ENCODE measurements at places on chromosomes 6 and 20.

GRCh38 chr20:22719167-22719591, 134.8 kb upstream of the FOXA2 start:
- no peak for DNase-seq

DNA sequence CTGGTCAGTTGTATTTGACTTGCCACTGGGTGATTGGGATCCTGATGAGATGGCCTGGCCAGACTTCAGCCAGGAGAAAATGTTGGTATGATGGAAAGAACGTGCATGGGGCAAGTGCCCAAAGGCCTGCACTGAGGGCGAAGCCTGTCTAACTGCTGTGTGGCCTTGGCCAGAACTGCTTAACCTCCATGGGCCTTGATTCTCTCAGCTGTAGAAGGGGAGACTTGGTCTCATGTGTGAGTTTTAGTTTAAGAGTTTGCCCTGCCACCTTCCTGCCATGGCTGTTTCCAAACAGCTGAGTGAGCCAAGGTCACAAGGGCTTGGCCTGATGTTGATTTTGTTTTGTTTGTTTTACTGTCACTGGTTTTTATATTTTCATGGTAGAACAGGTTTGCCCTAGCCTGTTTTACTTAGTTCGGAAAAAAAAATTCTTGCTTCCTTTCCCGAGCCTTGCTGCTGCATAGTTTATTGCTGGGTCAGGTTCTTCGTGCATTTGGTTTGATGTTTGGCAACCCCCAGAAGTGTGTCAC, 35.3 kb downstream of the DSTN start:
- no peak for DNase-seq

DNA sequence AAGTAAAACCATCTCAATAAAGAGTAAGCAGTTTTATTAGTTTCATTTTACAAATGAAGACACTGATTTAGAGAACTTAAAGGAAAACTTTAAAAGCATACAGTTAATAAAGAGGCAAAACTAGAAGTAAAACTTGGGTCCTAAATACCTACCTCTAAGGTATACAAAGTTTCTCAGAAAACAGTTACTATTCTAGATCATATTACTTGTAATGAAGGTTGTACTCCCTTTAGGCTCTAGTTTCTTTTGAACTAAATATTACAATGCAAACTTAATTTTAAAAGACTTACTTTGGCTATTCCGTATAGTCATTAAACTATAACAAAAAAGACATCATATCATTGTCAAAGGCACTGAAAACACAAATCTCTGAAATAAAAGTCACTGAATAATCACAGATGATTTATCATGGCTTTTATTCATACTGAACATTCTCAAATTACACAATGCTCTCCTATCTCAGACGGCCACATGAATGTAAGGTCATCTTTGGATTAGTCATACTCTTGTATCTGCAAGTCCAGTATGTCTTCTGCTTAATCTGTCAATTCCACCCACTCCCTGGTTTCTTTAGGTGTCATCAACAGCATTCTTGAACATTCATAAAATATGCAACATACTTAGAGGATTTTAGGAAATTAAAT, 361.6 kb upstream of the RUNX2 start:
- DNase-seq = no peak

DNA sequence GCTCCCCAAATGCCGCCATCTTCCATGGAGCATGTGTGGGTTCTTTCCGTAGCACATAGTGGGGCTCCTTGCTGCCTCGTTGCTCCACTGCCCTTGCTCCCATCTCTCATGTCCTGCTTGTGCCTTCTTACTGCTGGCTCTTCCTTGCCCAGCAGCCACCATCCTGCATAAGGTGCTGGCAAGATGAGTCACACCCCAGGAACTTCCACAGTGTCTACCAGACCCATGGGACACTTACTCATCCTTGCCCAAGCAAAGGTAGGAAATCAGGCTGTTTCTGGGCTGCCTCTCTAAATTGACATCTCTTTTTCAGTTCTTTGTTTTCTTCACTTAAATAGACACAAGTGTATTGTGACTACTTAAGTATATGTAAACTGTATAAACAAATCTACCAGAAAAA, 39.4 kb upstream of the RGS17 start:
- DNase-seq = no peak

DNA sequence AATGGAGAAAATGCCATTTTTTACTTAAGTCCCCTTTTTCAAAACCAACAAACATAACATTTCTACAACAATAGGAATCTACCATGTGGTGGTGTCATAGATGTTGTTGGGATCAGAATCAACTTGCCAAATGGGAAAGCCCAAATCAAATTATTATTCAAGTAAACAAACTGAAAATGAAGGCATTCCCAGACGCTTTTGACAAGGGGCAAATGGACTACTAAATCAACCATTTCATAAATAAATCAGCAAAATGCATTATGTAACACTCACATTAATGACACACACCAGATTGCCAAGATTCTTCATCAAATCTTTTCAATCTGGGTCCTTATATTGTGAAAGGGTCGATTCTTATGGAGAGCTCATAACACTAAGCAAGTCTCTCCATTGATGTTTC, 375.6 kb downstream of the KIF16B start:
- no peak for DNase-seq

DNA sequence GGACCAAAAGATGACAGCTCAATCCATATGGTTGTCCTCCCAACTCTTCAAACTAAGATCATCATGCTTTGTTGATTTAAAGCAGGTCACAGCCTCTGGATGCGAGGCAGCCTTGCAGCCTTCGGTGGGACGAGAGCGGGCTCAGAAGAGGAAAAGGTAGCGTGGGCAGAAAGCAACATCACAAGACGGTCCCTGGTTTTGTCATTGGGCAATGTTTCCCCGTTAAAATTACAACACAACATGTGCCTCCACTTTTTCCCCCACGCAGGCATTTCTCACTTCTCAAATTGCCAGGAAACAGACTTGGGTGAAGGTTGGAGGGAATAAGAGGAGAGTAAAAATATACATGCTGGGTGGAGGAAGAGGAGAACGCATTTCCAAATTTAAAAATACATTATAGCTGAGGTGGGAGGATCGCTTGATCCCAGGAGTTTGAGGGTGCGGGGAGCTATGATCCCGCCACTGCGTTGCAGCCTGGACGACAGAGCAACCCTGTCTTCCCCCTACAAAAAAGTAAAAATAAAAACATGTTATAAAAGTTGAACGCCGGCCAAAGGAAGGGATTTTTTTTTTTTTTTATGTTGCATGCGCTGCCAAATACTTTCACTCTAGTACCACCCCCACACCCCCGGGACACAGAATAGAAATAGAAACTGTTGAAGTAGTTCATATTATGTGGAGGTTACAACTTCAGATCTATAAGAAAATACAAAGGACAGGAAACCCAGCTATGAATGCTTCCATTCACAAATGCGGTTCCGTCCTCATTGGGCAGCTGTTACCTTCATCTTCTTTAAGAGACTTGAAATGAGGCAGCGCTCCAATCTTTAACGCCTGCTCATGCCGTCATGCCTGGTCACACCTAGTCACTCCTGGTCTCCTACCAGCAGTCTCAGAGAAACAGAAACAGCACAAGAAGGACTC, 13.9 kb upstream of the NAA20 start:
- peak; percentile 10 for DNase-seq

DNA sequence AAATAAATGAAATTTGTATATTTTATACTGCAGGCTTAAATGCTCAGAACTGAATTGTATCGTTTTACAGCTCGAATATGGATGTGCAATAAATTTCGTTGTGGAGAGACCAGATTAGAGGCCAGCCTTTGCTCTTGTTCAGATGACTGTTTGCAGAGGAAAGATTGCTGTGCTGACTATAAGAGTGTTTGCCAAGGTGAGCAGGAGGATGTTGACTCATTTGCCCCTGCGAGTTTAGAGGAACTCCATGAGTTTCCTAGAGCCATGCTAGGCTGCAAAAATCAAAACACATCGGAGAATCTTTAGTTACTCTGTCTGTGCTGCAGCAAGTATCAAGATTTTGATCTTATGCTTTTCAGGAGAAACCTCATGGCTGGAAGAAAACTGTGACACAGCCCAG, 15.4 kb downstream of the ENPP3 start:
- no peak for DNase-seq

- DNase-seq = no peak
Observed at GRCh38 chr6:9020001-9020400, 584.7 kb upstream of the SLC35B3 start.

GRCh38 chr6:5294392-5295211, 33.3 kb downstream of the FARS2 start:
- no peak for DNase-seq

- no peak for DNase-seq
Observed at GRCh38 chr6:73054958-73055357, 170.3 kb downstream of the KHDC1L start.

- DNase-seq = no peak
Observed at GRCh38 chr6:111818539-111819226, 54.6 kb downstream of the FYN start.

DNA sequence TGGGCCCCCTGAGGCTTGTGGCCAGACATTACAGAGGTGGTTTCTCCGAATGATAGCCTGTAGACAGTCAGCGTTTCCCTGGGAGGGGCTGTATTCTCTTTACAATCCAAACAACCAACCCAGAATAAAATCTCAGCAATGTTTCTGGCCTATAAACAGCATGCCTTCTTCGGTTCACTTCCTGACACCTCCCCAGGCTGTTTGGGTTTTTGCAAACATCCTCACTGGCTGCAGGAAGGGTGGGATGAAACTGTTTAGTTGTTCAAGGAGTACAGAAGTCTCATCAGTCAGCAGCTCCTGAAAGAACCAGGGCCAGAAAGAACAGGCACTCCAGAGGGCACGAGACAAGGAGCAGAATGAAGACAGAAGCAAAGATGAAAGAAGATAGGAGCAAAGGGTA, 350.0 kb downstream of the QKI start:
- no peak for DNase-seq

GRCh38 chr20:57655809-57656155, 35.6 kb upstream of the ZBP1 start:
- no peak for DNase-seq

DNA sequence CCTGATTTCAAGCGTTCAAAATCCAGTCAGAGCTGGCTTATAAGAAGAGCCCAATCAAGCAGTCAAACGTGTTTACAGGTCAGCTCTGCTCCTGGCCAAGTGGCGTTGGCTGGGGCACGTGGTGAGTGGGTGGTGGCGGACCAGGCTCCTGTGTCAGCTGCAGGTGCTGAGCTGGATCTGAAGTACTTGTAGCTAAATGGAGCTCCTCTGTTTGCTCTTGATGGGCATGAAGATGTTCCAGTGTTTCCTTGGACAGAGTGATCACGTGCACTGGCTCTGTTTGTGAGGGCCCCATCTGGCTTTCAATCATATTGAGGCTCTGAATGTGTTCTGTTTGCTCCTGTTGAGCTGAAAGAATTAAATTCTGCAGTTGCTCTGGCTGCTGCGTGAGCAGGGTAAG, 10.2 kb upstream of the MICAL1 start:
- DNase-seq = no peak

DNA sequence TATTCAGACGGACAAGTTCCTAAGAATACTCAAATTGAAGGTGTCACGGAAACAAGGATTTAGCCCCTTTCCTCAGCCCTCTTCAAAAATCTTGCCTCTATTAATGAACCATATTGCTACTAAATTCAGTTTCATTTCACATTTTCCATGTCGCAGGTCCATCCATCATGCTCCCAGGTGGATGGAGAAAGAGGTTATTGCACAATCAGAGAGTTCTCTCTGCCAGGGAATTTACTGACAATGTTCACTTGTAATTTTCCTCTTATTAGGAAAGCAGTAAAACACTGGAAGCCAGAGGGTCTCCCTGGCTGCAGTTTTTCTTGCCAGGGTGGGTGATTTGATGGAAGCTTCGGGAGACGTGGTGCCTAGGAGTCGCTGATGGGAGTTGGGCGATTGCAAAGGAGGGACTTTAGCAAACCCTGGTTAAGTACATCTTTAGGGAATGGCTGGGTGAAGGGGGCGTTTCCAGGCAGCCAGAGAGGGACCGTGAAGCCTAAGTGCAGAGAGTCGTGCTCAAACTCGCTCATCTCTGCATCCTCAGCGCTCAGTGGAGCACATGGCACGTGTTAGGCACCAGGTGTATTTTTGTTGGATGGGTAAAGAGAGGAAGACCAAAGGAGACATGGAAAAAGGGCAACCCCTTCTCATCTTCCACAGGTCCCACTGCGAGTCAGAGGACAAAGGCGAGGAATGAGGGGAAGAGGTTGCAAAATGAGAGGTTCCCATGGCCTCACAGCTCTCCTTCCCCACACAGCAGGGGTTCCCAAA, 321.9 kb upstream of the CDH4 start:
- DNase-seq = no peak

DNA sequence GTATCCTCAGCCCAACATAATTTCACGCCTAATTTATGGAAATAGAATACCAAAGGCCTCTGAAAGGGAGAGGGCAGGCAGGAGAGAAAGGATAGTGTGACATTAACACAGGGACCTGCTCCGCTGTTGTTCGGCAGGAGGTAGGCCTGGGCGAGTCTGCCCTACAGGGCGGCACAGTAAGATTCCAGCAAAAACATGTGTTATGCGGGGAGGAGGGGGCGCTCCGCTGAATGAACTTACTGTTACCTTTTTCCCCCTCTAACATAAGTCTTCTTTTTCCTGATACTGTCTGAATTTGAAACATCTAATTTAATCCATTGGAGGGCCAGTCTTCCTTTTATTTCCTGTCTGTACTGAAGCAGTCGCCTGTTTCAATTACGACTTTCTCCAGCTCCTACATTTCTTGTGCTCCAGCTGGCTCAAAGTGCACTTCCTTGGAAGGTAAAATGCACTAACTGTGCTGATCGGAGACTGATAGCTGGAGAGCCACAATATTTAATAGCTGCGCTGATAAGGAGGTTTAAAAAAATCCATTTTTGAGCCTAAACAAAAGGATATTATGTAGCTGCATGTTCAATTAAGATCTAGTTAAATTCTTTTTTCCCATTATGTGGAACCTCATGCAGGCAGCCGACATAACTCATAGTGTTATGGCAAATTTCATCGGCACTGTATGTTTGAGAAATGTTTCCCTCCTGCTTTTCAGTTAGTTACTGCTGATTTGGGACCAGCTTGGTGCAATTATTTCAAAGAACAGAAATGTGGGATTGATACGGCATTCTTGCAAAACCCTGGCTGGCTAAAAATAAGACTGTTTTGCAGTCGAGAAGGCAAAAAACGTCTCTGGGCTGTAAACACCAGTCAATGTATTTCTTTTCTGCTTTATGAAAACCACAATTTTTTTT, 193.0 kb downstream of the FOXC1 start:
- no peak for DNase-seq

DNA sequence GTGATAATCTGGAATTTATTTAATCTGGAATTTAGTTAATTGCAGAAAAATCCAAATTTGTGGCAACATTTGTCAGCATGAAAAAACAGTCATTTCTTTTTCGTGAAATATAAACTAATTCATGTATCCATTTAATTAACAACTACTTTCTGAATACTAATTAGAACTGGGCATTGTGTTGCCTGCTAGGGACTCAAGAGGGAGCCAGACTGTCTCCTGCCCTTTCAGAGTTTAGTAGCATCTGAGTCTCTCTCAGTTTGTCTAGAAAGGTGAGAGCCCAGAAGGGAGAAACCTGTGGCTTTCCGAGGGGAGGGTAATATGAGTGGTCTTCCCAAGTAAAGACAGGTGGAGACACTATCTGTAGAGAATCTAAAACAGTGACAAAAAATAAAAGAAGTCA, 210.9 kb upstream of the HDDC2 start:
- DNase-seq = no peak

All from activated naive CD4-positive, alpha-beta T cell treated with Interleukin-2 at 50 U/mL for 16 hours (primary cell).